ENCODE measurements at places on chromosomes 2 and 18.
A peak's percentile ranks its signal among the peaks of the same experiment; 100 is the strongest.

GRCh38 chr2:224594840-224595239 is 9.7 kb upstream of the CUL3 start:
- no peak for DNase-seq

GRCh38 chr2:98793897-98794830 is 63.2 kb upstream of the MGAT4A start:
- DNase-seq, result no peak

DNA sequence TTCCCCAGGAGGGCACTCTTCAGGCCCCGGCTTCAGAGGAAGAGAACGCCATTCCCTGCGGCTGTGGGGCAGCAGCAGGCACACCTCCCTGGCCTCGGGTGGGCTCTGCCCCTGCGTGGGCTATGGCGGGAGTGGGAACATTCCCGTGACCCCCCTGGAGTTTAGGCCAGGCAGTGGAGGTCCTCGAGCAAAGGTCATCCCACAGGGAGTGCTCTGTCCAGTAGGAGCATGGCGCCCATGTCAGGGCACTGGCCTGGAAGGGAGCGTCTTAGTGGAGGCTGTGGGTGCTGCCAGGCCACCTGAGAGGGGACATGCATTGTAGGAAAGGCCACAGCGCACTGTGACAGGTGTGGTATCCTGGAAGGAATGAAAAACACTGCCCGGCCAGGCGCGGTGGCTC is 9.2 kb upstream of the NFATC1 start:
- peak; percentile 35 for DNase-seq

GRCh38 chr2:96241900-96242611 is 23.7 kb downstream of the TMEM127 start:
- DNase-seq, result no peak

- no peak for DNase-seq
These were observed 129.8 kb upstream of the CAB39 start for GRCh38 chr2:230582851-230583283.

DNA sequence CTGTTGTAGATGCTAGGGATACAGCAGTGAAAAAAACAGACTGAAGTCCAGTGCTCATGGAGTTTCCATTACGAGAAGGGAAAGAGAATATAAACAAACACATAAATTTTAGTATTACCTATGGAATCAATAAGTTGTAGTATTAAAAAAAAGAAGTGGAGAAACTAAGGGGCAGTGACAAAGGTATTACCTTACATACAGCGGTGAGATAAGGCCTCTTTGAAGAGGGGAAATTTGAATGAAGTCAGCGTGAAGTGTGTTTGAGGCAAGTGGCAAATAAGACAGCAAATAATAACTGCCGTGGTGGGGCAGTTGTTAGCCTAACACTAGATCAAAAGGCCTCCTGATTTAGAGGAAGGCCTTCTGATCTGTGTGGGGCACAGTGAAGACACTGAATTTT is 57.9 kb downstream of the TLK1 start:
- no peak for DNase-seq

GRCh38 chr2:45813003-45813941 is 161.8 kb downstream of the PRKCE start:
- DNase-seq, result no peak

GRCh38 chr18:77851802-77852201 is 602.2 kb downstream of the GALR1 start:
- no peak for DNase-seq

- no peak for DNase-seq
These were observed 47.4 kb downstream of the LRPPRC start for GRCh38 chr2:43948370-43948769.

DNA sequence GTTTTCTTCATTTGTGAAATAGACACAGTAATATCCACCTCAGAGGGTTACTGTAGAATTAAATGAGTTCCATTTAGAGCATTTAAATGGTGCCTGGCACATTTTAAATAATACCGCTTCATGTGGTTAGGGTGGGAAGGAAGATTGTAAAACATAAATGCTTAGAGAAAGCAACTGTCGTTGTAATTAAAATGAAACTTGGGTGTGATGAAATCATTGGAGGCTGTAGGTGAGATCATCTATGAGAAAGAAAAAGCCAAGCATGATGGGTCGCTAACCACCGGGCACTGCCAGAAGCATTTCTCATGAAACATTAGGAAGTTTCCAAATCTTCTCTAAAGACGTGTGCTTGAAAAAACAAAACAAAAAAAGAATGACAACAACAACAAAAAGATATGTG is 8.2 kb upstream of the SLC39A10 start:
- DNase-seq, result no peak

DNA sequence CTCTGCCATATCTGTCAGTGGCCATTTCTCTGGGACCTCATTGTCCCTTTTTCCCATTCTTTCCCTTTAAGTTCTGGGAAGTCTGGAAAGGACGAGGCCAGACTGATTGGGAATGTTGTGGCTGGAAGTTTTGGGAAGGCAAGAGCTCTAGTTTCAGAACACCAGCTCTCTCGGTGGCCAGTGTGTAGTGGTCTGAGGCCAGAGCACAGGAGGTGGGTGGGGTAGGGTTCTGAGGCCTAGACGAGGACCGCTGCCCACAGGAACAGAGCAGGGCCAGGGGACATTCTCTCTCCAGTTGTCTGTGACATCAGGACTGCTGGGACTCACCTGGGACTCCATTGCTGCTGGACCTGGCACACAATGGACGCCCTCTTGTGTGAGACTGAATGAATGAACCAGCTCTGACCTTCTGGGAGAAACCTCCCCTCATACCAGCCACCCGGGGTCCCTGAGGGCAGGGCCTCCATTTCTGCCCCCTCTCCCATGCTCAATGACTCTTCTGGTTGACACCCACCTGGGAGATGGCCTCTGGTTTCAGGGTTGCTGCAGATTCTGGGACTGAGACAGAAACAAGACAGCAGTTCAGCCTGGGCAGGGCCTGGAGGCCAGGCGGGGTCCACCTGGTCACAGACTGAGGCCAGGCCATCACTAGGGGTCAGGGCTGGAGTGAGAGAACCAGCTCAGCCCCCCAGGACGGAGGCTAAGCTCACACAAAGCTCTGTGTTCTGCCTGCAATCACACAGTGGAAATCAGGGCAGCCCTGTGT is 8.4 kb upstream of the NPPC start:
- DNase-seq, result no peak

DNA sequence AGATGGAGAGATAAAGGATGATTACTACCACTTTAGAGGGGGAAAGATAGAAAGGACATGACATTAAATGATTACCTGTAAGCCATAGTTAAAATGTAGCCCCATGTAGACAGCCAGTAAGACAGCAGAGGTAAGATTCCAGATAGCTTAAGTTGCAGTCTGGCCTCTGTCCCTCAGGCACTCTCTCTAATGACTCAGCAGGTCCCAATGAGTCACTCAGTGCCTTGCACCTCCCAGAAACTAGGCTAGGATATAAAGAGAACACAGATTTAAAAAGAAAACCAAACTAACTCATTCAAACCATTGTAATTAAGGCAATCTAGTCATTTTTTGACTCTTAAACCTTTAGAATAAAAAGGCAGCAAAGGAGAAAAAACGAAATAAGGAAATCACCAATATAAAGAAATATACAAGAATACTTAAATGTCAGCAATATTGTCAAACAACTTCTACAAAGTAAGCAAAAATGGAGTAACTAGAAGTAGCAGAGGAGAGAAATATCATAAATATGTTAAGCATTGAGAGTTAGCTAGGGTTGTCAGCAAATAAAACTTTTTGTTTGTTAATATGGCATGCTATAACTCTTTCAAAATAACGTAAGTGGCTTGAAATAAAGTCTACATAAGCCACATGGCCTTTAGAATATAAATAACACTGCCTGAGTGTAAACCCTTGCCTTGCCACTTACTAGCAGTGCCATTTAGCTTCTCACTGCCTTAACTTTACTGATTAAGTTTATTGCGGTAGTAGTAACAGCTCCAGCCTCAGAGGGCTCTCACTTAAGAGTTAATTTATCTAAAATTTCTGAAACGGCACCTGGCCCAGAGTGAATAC is 48.5 kb downstream of the SOCS6 start:
- DNase-seq, result peak; percentile 76

DNA sequence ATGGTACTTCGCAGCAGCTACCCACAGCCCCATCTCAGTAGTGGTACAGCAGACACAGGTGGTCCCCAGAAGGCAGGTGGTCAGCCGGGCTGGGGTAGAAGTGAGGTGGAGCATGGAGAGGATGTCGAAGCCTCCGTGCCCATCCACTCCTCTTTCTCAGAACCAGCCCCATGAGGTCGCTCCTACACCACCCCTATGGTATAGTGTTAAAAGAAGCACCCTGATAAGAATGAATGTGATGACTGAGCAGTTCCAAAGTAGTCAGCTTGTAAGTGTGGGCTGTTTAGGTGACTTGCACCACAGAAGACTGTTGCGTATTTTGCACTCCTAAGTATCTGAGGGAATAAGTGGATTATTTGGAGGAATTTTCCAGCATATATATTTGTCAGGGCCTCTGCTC is 111.3 kb downstream of the WDSUB1 start:
- no peak for DNase-seq

GRCh38 chr18:50076277-50076676 is 118.7 kb downstream of the MYO5B start:
- DNase-seq, result no peak

GRCh38 chr18:2312440-2312839 is 258.9 kb downstream of the METTL4 start:
- no peak for DNase-seq

DNA sequence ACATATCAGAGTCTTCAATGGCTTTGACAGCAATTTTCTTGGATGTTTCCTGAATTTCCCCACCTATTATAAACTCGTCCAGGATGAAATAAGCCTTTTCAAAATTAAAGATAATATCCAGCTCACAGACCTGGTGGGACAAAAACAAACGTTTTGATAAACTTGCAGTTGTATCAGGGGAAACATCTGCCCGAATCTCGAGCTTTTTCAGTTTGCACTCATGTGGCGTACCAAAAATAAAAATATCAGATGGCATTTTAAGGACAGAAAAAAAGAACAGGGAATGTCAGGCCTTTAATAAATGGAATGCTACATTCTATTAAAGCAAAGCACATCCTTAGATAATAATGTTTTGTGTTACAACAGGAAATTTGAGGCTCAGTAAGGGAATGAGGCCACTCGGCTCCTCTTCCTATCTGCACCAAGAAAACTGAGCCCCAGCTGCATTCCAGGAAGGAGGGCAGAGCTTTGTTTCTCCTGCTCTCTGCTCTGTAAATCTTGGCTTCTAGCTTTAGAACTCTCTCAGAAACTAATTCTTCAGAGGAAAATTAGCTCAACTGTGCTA is 72.1 kb downstream of the AP1S3 start:
- no peak for DNase-seq

DNA sequence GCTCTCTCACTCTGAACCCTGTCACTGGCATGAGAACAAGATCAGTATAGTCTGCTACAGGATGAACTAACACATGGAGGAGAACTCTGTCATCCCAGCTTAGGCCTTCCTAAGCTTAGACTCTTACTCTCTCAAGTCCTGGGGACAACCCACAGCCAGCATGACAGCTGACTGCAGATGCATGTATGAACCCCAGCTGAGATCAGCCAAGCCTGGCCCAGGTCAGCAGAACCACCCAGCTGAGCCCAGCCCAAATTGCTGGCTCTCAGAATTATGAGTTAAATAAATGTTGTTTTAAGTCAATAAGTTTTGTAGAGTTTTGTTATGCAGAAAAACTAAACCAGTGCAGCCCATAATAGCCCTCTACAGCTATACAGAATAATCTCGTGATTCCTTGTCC is 287.3 kb downstream of the TNS1 start:
- DNase-seq, result peak; percentile 17

DNA sequence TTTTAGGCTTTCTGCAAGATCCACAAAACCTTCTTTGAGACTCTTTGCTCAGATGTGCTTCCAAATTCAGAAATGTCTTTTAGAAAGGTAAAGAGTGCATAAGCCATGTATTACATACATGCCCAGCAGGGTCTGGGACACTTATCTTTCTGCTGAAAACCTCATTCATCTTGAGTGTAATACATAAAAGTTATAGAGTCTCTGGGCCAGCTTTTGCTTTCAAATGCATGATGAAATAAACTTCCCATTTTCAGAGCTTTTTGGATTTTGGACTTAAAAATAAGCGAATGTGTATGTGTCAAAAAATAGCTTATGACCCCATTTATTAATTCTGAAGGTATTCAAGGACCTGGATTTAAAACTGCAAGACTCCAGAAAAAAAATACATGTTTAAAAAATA is 8.0 kb downstream of the CYRIA start:
- peak; percentile 5 for DNase-seq

Data from endodermal cell (in vitro differentiated cells).